KBM-7 (cell line): ENCODE measurements at places on chromosomes 6 and 20.

- no peak for DNase-seq
Observed at GRCh38 chr6:13268913-13269518, 59.3 kb downstream of the TBC1D7 start.

- no peak for DNase-seq
Observed at GRCh38 chr6:11345536-11345935, 113.1 kb upstream of the NEDD9 start.

DNA sequence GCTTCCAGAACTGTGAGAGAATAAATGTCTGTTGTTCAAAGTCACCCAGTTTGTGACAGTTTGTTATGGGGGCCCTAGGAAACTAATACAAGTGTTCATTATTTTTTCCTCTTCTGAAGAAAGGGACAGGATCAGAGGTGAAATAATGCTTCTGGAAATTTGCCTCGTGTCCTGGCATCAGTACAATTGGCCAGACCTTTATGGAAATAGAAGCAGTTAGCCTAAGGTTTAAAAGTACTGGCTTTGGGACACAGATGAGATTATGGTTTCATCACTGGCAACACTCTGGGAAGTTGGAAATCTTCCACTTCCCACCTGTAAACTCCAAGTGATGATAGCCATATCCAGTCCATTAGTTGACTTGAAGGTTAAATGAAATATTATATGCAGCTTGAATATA is 88.7 kb downstream of the PLCB1 start:
- DNase-seq: no peak

GRCh38 chr6:108841377-108841855 is 6.8 kb upstream of the ARMC2 start:
- peak; percentile 67 for DNase-seq

- DNase-seq: no peak
Observed at GRCh38 chr20:51275181-51275580, 252.3 kb upstream of the KCNG1 start.

DNA sequence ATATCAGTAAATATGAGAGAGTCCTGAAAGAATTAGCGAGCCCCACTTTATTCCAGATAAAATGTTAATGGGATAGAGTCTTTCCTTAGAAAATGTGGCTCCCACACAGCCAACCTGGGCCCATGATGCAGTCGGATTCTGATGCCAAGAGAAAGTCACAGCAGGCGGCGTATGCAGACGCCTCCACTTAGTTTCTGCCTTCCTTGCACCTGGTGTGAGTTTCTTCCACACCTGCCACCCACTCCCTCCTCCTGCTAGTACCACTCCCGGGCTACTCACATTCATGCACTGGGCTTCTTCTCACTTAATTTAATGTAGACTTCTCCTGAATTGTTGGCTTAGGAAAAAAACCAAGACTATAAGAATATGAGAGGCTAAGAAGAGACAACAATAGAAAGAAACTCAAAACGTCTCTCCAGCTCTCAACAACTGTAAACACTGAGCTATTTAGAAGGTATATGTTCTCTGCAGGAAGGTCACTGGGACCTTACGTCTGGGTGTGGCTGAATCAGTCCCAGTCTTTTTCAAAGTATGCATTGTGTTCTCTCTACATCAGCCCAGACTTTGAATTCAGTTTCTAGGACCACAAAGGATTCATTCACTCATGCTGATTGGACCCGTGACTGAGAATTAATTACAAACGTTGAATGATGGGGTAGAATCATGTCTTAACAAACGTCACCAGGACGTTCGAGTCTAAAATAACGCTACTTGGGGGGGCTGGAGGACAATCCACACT is 70.4 kb downstream of the GCNT2 start:
- DNase-seq: no peak

DNA sequence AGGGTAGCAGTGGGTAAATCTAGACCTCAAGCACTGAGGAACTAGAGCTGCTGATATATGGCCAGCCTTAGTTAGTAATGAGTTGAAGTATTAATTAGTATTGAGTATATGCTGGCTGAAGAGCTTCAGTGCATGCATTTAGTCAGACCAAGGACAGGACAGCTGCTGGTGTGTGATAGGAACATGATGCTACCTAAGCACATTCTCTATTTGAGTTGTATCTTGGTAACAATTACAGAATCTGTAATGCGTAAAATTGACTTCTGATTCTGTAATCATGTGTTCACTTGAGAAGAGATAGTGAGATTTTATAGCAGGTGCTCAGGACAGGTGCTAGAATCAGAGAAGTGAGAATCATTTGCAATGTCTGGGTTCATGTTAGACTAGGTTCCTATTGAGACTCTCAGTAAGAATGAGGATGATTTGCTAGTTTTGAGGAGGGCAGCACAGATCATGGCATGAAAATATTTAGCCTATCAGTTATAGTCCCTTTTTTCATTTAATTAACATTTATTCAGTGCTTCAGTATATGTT is 369.4 kb upstream of the HS3ST5 start:
- no peak for DNase-seq

DNA sequence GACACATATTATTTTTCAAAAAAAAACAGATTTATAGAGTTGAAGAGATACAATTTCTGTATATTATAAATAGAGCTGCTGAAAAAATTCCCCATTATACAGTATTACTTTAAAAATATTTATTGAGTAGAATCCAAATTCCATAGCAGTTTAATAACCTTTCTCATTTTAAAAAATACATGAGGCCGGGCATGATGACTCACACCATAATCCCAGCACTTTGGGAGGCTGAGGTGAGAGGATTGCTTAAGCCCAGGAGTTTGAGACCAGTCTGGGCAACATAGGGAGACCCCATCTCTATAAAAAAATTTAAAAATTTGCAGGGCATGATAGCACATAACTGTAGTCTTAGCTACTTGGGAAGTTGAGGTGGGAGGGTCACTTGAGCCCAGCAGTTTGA is 13.0 kb downstream of the ATRN start:
- DNase-seq: no peak

- DNase-seq: no peak
Observed at GRCh38 chr20:3258429-3258828, 19.4 kb upstream of the SLC4A11 start.

DNA sequence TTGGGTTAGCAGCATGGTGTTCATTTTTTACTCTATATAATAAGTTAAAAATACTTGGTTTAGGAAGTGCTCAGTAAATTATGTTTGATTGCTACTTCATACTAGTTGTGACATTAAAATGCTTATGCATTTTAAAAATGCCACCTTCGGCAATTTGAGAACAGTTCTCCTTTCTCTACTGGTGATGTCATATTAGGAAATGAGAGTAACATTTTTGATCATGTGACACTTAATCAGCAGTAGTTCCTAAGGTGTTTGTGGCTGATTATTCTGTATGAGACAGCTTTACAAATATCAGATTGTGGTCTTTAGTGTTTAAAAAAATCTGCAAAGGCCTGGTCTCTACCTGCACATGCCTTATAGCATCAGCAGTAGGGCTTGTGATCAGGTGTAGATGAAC is 4.4 kb downstream of the GZF1 start:
- no peak for DNase-seq

DNA sequence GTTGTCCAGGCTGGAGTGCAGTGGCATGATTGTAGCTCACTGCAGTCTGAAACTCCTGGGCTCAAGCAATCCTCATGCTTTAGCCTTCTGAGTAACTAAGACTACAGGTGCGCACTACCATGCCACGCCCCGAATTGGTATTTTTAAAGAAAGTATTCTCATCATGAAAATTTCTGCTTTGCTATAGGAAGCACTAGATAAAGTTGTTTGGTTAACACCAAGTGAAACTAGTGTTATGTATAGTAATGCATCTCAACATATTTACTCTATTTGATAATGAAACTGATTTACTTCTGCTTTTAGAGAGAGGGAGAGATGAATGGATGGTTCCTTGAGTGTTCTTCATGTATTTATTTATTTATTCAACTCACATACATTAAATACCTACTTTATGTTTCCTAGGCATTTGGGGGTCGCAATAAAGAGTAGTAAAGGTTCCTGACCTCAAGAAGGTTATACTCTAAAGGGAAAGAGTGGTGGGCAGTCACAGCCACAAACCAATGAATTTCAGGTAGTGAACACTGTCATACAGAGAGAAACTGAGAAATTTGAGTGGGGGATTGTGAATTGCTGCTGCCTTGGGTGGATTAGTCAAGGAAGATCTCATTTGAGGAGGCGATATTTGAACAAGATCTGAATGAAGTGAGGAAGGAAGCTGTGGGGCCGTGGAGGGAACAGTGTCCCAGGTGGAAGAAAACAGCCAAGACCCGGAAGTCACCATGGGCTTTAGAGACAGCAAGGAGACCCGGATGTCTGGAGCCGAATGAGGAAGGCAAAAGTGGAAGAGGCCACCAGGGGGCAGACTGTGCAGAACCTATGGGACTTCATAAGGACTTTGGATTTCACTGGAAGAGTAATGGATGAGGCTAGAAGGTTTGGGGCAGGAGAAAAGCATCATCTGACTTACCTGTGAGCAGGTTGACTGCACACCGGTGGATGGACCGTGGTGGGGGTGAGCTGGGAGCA is 185.6 kb downstream of the TSHZ2 start:
- DNase-seq: peak; percentile 69

- peak; percentile 39 for DNase-seq
Observed at GRCh38 chr20:34249291-34249690, 8.1 kb downstream of the ASIP start.

GRCh38 chr6:42086046-42087035 is 36.0 kb downstream of the TAF8 start:
- no peak for DNase-seq

DNA sequence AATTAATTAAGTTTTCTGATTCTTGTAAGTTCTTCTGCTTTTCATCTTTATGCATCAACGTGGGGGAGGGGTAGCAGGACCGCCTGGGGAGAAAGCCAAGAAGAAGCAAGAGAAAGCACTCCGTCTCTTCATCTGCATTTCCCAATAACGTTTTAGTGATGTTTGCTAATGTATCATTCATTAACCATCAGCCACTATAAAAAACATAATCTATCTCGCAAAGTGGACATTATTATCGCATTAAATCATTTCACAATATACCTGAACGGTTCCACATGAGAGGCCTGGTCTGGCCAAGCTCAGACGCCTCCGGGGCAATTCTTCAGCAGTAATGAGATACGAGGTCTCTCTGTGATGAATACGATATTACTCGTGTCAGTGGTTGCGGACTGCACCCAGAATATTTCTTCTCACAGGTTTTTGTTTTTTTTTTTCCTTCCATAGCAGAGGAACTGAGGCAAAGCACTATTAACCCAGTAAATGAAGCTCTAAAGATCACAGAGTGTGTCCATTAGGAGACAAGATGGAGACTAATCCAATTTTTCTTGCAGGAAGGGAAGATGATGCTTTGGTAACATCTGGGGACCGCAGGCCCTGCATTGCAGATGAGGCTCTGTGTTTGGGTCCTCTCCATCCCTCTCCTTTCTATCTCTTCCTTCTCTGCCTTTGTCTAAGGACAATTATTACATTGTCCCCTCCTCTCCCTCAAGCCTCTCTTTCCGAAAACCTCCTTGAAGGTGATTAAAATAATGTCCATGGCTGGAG is 156.1 kb downstream of the SLC35B3 start:
- DNase-seq: no peak

DNA sequence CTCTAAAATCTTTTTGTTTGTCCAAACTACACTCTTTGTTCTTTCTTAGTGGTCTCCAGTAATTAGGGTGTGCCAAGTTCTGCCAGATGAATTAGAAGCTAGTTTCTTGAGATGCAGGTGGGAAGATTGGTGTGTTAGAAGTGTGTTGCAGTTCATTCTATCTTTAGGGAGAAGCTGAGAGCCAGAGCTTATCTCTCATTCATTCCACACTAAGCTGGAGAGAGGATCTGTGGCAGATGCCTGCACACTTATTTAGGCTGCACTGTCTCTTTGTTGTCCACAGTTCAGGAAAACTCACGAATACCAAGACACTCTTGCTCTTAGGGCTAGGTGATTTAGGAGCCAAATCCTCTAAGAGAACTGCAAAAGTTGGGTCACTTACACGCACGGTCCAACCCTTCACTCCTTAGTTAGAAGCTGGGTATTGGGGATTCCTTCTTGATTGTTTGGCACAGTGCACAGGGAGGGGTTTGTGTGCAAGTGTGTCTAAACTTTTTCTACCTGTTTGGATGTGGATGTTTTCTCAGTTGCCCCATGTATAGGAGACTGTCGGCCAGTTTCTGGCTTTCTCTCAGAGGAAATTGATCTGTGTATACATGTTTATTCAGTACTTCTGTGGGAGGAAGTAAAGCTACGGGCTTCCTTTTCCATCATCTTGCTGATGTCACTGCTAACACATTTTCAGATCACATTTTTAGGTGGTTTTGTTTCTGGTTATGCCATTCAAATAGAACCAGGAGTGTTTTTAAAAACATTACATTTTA is 49.5 kb downstream of the SMAP1 start:
- DNase-seq: peak; percentile 41

- no peak for DNase-seq
Observed at GRCh38 chr6:166277892-166278578, 30.2 kb downstream of the PRR18 start.

DNA sequence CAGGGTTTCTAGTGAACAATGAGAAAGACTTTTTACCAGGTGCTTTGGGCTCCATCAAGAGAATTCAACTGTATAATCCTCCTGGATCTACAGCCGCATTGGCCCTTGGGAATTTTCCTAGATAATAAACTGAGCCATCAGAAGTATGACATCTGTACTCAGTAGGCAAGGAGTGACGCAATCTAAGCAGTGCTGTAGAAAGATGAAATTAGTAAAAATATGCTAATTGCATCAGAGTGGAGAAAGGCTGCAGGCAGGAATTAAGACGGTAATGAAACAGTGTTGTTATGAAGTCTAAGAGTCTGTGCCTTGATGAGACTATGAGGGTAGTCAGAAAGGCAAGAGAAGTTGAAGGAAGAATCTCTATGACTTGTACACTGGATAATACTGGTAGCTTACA is 507.9 kb upstream of the SOX4 start:
- DNase-seq: no peak

- DNase-seq: no peak
Observed at GRCh38 chr20:3031524-3032147, 11.8 kb upstream of the GNRH2 start.

DNA sequence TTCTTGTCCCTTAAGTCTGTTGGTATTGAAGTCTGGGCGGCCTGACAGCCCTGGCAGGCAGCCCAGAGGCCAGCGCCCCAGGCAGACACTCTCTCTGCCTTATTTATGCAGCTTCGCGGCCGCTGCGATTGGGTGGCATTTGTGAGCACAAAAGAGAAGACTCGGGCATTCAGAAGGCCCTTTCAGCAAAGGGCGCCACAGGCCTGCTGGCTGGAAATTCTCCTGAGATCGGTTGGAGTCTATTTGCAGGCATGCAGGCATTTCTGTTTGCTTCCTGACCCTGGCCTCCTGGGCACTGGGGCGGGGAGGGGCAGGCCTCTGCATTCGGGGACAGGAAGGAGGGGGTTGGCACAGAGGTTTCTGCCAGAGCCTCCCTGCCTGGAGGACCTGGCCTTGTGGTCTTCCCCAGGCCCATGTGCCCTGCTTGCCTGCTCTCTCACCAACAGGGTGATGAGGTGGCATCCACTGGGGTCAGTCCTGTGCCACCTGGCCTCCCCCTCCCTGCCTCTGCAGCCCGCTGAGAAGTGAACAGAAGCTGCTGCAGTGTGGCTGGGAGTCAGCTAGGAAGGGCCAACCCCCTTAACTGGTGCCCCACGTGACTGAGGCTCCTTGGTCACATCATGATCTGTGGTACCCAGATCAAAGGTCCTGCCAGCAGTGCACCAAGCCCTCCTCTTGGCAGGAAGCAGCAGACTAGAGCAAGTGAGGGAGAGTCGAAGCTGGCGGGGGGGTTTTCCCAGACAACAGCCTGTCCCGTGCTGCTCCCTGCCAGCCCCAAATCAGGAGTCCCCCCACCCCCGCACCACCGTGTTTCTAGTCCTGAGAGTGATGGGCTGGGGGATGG is 16.6 kb upstream of the CCDC167 start:
- no peak for DNase-seq
